SJSA1 (cell line): ENCODE measurements at places on chromosomes 1 and 21.

GRCh38 chr21:16550917-16551741 is 821.3 kb downstream of the USP25 start:
- DNase-seq = no peak

DNA sequence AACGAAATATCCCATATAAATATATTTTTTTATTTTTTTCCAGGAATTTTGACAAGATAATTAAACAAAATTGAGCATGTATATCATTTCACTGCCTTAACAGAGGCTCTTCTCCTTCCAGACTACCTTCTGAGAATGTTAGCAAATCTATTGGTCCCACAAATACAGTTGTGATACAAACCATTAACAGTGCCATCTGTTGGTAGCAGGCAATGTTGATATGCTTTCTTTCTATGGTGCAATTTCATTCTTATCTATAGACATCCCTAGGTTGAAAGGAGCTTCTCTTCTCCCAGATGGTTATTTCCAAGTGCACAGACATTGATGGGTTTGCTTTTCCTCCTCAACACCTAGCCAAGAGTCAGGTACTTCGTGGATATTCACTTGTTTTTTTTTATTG is 303.6 kb downstream of the USH2A start:
- peak; percentile 4 for DNase-seq

DNA sequence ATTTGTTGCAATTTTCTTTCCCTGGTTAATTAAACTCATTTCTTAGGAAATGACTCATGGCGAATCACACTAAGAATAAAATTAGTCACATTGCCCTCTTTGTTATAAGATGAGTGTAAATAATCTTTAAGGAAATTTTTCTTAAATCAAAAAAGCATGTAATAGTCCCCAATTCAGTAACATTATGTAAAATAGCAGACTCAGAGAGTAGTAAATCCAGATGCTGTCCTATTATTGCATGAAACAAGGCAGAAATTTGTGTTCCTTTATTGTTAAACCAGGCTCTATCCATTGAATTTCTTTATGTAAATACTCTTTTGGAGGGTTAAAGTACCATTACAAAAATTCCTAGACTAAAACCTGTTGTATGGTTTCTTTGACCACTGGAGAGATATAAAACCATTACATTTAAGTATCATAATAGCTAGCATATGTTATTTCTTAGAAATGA is 154.5 kb upstream of the C1orf87 start:
- no peak for DNase-seq

DNA sequence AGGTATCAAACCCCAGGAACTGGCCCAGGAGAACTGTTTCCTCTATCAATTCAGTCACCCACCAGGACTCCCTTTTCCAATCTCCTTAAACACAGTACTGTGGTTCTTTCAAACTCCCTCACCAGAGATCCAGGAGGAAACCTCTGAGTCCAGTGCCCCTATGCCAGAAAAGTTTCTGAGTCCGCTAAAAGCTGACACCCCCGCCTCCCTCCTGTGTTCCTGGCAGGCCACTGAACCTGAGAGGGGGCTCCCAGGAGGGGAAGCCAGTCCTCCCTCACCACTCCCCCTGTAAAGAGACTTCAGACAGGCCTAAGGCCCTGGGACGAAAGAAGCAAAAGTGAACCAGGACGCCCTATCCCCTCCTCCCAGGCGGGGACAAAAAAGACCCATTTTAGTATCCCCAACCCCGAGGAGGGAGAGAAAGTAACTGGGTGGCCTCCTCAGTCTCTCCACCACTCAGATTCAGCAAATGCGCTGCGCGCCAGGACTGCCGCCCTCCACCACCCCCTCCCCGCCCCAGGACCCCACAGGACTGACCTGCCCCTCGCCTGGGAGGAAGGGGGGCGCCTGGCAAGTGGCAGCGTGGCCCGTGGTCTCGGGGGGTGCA is 624 bp downstream of the SLC41A1 start:
- DNase-seq = no peak

DNA sequence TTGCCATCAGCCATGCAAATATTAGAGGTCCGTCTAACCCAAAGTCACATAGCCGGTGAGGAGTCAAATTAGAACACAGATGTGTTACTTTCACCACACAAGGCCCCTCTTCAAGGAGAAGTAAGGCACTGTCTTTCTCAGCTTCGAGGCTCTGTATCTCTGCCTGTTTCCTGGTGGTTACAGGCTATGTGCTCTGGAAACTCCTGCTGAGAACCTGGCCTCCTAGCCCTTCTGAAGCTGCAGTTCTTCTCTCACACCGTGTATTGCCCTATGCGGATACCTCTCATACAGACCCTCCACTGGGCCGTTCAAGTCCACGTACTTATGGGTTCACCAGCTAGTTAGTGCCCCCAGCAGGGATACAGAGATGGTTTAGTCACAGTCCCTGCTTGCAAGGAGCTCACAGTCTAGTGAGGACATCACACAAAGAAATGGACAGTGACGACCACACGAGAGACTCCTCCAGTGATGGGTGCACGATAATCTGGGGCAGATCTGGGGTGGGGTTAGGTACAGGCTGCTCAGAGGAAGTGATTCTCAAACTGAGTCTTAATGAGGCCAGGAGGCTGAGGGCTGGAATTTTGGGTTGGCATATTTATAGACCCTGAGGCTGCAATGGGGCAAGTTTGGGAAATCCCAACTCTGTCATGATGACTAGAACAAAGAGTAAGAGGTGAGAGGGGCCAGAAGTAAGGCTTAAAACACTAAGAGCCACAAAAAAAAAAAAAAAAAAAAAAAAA is 22.8 kb upstream of the ELOA start:
- DNase-seq = no peak

- DNase-seq = no peak
Observed at GRCh38 chr1:153805886-153806719, 30.9 kb downstream of the SLC27A3 start.

DNA sequence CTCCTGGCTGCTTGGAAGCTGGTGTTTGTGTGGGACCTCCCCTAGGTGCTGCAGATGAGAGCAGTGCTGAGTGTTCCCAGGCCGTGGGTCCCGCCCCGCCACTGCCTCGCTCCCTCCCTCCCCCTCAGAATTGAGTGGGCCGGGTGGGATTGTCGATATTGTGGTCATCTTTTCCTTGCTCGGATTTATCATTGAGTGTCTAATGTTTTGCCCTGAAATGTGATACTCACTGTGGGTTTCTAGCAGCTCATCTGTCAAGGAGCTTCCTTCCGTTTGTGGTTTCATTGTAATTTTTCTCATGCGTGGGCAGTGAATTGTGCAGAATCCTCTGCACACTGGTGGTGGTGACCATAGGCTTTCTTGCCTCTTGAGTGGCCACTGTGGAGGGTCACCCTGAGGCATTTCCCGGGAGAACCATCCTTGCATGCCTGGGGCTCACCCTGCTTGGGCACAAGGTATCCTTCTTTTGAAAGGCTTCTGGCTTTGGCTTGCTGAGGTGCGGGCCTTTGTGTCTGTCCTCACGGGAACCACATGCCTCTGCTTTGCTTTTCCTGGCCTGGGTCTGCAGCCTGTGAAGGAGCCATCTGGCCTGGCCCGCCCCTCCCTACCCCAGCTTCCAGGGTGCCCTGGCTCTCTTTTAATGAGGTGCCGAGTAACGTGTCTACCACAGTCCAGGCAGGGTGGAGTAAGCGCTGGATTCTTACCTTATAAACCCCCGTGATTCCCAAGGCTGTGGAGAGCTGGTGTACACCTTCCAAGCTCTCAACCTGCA is 25.6 kb downstream of the SLX9 start:
- DNase-seq = no peak

GRCh38 chr1:154154053-154154452 is 820 bp downstream of the NUP210L start:
- DNase-seq = no peak

DNA sequence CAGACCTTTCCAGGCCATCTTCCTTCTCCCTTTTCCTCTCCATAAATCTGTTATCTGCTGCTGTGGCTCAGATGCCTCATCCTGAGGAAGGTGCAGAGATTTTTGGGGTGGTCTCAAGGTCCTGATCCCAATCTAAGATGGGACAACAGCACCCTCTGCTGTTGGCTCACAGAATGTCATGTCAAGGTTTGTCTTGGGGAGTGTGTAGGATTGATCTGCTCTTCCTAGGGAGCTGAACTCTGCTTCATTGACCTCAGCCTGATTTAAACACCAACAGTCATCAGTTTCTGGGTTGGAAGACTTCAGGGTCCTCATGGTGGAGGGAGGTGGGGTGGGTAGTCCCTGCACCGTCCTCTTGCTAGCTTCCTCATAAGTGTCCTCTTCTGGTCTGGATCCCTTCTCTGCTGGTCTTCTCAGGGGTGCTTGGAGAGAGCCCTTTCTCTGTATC is 62.8 kb upstream of the LAX1 start:
- peak; percentile 58 for DNase-seq

GRCh38 chr1:118958937-118959631 is 29.1 kb downstream of the TBX15 start:
- peak; percentile 41 for DNase-seq

GRCh38 chr1:203888807-203889251 is 27.4 kb downstream of the SNRPE start:
- peak; percentile 63 for DNase-seq

- DNase-seq = no peak
Observed at GRCh38 chr1:15386164-15386749, 23.4 kb upstream of the EFHD2 start.

DNA sequence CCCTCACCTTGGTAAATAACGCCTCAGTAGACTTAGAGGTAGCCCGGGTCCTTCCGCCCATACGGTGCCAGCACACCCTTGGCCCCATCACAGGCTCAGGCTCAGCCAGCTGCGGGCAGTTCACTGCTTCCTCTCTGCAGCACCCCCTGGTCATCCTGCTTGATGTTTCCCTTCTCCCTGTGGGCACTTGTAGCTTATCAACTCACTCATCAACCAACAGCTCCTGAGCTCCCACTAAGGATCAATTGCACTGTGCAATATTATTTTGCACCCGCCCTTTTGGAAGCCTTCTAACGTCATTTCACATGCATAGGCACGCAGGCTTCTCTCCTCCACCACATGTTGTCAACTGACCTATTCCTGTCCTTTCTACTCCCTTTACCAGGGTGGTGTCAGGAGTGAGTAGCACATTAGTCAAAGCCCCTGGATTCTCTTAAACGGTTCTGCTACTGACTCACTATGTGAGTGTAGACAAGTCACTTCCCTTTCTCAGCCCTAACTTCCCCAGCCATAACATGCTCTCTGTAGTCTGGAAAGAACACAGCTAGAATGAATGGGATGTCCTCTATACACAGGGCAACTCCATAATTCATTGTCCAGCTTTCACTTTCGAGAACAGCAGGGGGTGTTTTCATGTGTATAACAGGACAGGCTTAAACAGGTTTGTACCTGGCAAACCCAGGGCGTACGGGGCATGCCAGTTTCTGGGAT is 47.1 kb upstream of the IRF2BP2 start:
- peak; percentile 90 for DNase-seq

DNA sequence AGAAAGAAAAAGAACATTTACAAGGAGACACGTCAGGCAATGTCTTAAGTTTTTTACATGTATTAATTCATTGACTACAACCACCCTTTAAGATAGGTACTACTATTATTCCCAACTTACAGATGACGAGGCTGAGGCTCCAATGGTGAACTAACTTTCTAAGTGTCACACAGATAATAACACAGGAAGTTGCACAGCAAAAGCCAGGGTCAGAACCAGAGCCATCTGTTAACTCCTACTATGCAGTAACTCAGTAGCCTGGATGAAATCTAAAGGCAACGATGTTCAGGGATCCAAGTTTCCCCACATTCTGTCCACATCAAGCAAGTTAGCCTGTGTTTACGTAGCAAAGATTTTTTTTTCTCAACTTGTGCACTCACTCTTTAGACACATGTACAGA is 371.7 kb downstream of the PTPRC start:
- DNase-seq = no peak

- DNase-seq = no peak
Observed at GRCh38 chr1:65412984-65413375, 7.5 kb upstream of the LEPR start.

DNA sequence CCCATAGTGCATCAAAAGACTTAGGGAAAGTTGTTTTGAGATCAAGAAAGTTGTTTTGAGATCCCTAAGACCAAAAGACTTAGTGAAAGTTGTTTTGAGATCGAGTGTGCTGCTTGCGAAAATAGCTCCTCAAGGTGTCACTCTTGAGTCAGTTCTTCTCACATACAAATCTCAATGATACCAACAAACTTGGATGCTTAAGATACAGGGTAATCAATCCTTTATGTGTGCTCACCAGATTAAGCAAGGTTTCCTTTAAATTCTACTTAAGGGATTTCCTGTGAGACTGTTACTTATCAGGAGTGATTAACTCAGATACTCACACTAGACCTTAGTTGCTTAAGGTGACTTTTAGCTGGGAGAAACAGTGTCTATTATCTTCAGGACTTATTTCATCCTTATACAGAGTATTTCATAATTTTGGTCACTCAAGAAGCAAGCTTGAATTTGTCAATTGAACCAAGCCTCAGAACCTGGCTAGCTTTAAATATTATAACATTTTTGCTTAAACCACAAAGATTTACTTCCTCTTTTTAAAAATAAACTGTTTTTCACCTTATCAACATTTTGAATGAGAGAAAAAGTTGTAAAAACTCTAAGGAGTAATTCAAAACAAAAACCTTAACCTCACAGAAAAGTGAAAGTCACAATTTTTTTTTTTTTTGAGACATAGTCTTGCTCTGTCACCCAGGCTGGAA is 8.0 kb upstream of the RLF start:
- DNase-seq = peak; percentile 37

- DNase-seq = no peak
Observed at GRCh38 chr1:198845271-198845670, 206.4 kb downstream of the PTPRC start.

DNA sequence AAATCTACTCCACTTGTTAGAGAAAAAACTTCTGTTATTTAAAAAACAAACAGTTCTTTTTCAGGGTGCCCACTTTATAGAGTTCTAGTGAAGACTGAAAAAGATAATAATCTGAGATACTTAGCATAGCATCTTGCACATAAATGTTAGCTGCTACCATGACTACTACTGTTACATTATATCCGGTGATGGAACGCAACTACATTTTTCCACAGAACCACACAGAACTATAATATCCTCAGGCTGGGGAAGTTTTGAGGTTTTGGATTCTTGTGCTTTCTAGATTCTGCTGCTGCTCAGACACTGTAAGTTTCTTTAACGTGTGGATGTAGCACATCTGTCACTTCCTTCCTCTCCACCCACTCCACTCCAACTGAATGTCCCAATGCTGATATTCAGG is 110.3 kb downstream of the PTPN14 start:
- DNase-seq = no peak

GRCh38 chr1:10793129-10793651 is 3.3 kb downstream of the CASZ1 start:
- DNase-seq = no peak

DNA sequence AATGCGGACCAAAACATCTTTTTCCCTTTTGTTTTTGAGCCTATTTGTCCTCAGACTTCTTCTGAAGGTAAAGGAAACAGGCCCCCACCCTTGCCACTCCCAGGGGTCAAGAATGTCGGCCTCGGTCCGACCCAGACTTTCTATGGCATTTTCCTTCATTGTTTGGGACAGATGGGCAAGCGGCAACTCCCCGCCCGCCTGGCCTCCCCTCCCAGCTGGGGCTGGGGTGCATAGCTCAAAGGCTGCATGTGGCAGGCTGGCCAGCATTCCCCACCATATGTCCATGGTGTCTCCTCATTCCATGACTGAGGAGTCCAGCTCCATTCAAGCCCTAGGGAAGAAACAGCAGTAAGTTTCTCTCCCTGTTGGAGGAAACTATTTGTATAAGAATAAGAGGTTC is 29.4 kb upstream of the TSPEAR start:
- DNase-seq = no peak
